SK-MEL-5 (cell line): ENCODE measurements at places on chromosomes 1 and 21.

DNA sequence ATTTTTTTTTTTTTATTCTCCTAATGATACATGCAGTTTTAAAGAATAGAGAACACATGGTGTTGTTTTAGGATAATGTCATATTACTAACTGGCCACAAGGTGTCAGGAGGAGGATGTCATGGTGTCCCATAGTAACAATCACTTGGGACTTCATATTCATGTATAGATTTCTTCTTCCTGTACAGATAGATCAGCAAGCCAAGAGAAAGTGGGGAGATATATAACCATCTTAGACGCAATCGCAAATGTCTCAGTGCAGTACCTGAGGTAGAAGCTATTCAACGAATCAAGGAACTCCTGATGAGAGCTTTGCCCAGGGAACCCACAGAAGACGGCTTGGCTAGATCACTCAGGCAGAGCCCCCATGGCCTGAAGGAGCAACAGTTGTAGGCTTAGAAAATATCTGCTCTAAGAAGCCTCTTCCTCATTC is 12.3 kb downstream of the OR2T11 start:
- peak; percentile 67 for DNase-seq

DNA sequence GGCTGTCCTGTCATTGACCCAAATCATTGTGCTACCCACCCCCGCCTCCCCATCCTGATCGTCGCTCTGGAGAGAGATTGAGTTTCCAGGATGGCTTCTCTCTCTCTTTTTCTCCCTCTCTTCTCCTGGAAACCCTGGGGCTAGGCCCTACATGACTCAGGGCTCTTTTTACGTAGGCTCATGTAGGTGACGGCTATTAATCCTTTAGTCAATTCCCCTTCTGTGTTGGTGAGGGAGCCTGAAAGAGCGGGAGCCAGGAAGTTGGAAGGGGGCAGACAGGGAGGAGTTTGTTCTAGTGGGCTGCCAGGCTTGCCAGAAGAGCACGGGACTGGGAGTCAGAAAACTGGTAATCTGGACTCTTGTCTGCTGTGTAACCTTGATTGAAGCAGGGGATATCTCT is 9.7 kb downstream of the ATP2B4 start:
- peak; percentile 98 for DNase-seq

DNA sequence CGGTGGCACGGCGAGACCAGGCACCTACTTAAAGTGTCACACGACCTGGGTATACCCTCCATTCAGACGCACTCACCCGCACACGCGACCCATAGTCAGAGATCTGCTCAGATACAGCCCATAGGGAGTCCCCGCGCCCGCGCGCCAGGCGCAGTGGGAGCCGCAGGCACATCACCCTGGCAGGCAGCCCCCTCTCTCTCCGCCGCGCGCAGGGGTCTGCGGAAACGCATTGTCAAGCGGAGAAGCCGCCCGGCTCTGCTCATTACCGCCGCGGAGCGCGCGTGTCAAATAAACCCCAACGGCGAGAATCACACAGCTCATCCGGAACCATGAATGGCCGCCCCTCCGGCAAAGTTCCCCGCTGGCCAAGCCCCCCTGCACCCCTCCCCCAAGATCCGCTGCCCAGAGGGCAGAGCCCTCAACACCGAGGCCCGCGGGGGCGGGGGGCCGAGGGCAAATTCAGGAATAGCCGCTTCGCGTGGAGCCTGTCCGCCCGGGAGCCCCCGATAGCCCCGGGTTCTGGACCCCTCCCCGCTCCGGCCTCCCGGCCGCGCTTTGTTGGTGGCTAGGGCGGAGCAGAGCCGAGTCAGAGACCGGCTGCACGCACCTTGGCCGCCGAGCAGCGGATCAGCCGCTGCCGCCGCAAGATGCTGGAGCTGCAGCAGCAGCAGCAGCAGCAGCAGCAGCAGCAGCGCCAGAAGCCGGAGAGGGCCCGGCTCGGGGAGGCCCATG is 522 bp downstream of the LRP8 start:
- DNase-seq: peak; percentile 27

- no peak for DNase-seq
These were observed 90.4 kb downstream of the RGS21 start for GRCh38 chr1:192407206-192407605.

- DNase-seq: no peak
These were observed 697.5 kb upstream of the ADGRL4 start for GRCh38 chr1:79704067-79704466.

- peak; percentile 24 for DNase-seq
These were observed at the start of gene AMIGO1 for GRCh38 chr1:109509176-109510134. Gene AMIGO1, minus strand, starts transcription at chr1:109509727. Its CDS starts 815 bp downstream, at chr1:109508912.
